ENCODE measurements at places on chromosomes 7 and 10.

DNA sequence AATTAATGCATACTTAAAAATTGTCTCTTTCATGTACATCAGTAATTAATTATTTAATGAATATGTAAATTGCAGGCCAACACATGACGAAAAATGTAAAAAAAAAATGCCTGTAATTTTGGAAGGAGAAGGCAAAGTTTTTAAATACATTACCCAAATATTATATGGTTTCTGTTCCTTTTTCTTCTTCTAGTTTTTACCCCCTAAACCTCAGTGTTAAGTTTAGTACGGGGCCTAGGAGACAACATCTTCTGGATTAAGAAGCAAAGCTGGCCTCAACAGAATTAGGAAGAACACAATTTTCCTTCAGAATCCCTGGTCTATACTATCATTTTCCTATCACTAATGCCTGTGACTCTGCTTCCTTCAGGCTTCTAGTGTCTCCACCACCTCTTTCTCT lies 459.3 kb upstream of the NRP1 start:
- DNase-seq = no peak

DNA sequence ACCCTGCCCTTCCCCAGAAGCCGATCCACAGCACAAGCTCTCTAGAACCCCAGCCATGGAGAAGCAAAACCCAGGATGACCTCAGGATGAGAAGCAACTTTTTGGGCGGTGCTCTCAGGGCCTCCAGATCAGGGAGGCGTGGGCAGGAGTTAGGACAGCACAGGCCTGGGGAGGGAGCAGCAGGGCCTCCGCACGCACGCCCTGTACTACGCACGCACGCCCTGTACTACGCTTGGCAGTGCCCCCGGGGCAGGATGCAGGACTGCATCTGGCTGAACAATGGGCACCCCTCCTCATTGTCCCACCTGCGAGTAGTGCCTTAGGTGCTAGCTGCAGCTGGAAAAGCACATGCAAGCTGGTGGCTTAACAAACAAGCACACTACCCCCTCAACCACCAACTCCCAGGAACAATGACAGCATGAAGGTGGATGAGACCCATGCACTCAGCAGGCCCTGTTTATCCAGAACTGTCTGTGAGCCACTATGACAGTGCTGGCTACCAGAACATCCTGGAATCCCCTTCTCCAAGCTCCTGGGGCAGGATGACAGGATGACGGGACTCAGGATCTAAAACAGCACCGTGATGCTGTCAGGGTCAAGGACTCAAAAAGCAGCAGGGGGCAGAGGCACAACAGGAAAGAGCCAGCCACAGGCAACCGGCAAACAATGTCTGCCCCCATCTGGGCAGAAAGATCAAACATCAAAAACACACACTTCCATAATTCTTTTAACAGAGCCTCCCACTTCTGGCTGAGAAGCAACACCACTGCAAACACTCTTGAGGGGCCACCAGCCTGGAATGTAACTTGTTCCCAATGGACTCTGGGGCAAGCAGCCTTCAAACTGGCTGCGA lies 11.8 kb downstream of the PODXL start:
- no peak for DNase-seq

- DNase-seq = no peak
These were observed 26.5 kb upstream of the AGBL3 start for GRCh38 chr7:134959810-134960209.

GRCh38 chr10:12308057-12308456 lies 41.3 kb upstream of the CAMK1D start:
- no peak for DNase-seq

DNA sequence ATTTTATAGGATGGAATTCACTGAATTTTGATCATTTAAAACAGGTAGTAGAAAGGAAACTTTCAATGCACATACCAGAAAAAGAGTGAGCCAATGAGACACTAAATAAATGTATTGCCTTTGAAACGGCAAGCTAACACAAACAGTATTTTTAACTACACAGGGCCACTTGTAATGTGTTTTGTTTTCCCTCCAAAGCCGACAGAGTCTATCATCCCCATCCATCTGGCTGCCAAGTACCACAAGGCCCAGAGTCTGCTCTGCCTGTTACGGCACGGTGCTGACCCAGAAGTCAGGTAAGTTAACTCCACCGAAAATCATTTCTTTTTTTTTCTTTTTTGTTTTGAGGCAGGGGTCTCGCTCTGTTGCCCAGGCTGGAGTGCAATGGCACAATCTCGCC lies 1.5 kb downstream of the ANKRD61 start:
- DNase-seq = no peak
